Spinal cord (tissue), 10 donors: ENCODE measurements at places on chromosomes 3 and 15. TPM values are rescaled to one million over a fixed set of nuclear protein-coding genes. Genes with fewer than 3 reads are reported as not detected.

GRCh38 chr3:16554126-16554525 is 40.6 kb upstream of the RFTN1 start:
- peak; percentile 24 for DNase-seq

DNA sequence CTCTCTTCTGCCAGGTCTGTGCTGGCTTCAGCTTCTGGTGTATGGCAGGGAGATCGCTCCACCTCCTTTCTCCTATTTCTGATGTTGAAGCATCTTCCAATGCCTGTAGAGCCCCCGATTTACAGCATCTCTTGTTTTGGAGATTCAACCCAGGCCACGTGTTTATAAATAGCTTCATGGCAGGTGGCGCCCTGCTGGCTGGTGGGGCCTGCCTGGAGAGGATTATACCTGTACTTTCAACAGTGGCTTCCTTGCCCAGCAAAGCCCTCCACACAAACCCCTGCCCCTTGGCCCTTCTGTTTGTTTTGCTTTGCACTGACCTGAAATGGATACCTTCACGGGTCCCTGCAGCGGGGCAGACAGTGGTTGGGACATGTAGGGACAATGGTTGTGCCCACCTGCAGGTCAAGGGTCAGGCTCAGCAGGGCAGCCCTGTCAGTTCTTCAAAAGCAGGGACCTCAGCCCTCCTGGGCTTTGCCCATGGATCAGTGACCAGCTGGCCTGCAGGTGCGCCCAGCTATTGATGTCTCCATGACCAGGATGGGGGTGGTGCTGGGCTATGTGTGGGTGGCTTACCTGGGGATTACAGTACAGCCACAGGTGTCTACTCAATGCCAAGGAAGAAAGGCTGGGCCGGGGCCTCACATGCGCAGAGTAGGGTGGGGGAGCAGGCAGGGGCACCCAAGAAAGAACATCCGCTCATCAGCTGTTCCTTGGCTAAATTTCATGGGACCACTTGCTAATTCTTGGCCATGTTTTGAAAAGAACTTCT is 112.7 kb upstream of the PRR23C start:
- DNase-seq, result no peak

GRCh38 chr15:78265752-78266224 is 1.4 kb downstream of the DNAJA4 start:
- DNase-seq, result no peak

Gene PAQR5
- 4.3 TPM for polyA plus RNA-seq
